ENCODE measurements at places on chromosomes 6 and 20.

- DNase-seq: no peak
These were observed at the start of gene VIP for GRCh38 chr6:152750694-152751093. TSS of gene VIP (plus strand) at chr6:152750797. CDS start at chr6:152752178, 1,381 bp downstream.

- DNase-seq: no peak
These were observed 85.5 kb downstream of the RNGTT start for GRCh38 chr6:88877893-88878292.

DNA sequence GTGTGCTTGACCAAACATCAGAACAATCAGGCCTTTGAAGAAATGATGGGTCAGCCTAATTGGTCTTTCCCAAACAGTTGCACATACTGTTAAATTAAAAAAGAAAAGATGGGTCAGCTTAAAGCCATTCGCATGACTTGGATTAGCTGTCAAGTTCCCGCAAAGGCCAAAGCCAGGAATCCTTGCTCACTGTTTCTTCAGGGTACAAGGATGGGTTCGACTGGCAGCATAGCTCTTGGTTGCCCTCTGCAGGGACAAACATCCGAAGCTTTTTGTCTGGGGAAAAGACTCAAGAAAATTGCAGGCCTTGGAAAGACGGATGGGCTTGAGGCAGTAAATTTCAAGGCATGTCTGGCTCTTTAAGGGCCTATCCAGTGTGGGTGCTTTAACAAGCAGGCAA, 168.0 kb downstream of the HDGFL1 start:
- peak; percentile 46 for DNase-seq

- no peak for DNase-seq
These were observed 32.5 kb upstream of the PIM1 start for GRCh38 chr6:37137201-37138090.

GRCh38 chr20:9916761-9917160, 77.9 kb upstream of the PAK5 start:
- no peak for DNase-seq

GRCh38 chr6:80605165-80605989, 498.9 kb downstream of the BCKDHB start:
- DNase-seq: no peak

DNA sequence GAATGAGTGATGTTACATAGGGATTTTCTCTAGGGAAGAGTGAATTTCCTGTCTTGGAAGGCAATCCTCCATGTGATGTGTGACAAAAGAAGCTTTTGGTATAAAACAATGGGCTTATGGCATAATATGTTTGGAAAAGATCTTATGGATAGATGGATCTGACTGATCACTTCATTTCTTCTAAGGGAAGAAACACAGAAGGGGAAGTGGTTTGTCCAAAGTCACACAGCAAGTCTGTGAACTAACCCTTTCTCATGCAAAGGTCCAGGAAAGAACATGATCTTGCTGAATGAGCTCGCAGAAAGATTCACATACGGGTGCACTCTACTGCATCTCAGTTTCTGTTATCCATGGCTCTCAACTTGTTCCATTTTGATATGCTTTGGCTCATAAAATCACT, 575.9 kb upstream of the JAG1 start:
- DNase-seq: no peak

DNA sequence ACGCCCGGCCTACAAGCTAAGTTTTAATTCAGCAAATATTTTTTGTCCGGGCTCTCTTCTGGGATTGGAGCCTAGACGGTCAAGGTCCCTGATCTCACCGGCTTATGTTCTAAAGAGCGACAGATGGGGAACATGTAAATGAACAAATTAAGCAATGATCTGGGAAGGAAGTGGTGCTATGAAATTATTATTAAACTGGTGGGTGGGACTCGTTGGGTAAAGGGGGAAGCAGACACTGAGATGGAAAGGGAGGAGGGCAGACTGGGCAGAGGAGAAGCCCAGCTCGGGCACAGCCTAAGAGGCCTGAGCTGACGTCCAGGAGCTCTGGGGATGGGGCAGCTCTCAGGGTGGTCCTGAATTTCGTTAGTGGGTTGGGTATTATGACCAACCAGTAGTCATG, 81.8 kb upstream of the AGPAT4 start:
- no peak for DNase-seq

DNA sequence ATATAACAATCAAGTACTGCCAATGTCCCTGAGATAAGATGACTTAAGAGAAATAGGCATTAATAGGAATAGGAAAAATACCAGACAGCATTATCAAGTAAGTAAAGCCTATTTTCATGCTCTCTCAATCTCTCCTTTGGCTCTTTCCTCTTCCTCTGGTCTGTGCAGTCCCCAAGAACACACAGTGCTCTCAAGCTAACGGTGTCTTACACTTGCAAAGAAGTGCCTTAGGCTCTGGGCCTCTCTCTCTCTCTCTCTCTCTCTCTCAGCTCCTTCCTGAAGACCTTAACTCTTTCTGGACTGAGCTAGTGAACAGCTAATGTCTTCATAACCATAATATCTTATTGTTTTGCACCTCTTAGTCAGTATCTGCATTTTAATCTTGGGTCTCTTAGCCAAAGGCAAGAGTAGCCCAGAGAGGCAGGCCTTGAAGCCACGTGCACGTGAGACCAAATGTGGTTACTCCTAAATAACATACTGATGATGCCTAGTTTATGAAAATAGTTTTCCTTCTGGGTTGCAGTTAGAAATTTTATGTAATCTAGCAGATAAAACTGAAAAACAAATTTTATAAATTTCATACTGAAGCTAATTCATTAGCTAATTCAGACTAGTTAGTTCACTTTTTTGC, 70.8 kb downstream of the TPD52L1 start:
- no peak for DNase-seq

- DNase-seq: no peak
These were observed 16.6 kb downstream of the NPEPL1 start for GRCh38 chr20:58709013-58709702.

GRCh38 chr6:2116496-2116895, 128.9 kb downstream of the GMDS start:
- DNase-seq: no peak

GRCh38 chr20:62844182-62844581, 17.4 kb downstream of the TCFL5 start:
- no peak for DNase-seq

GRCh38 chr6:155366325-155366724, 52.0 kb upstream of the TFB1M start:
- no peak for DNase-seq

DNA sequence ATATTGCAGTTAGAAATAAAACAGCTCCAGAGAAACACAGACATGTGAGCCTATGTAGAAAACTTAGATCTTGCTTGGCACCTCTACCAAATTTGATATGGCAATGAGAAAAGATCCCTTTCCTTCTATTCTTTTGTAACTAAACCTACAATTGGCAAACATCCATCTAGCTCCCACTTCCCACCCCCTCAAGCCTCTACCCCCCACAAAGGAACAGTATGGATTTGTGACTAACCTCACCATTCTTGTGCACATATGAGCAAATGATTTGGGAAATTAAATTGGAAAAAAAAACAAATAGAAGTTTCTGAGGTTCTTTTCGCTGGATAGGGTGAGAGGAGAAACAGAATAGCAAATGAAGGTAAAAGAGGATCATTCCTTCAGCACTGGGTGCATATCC, 85.8 kb upstream of the TIAM2 start:
- DNase-seq: no peak

DNA sequence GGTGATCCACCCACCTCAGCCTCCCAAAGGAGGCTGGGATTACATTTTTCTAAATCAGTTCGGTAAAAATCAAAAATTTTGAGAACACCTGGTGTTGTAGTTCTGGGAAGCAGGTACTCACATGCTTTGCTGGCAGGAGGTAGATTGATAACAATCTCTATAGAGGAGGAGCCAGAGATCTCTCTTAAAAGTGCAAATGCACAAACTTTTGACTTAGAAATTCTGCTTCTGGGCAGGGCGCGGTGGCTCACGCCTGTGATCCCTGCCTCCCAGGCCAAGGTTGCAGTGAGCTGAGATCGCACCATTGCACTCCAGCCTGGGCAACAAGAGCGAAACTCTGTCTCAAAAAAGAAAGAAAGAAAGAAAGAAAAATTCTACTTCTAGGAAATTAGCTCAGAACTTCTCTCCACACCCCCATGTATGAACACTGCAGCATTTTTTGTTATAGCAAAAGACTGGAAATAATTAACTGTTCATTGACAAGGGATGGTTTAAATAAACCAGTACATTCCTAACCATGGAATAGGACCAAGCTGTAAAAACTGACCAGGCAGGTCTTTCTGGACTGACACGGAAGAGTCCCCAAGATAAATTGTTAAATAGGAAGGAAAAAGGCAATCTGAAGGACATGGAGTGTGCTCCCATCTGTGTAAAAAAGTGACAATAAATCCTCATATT, 14.4 kb upstream of the TRIB3 start:
- DNase-seq: no peak

GRCh38 chr6:22239261-22239921, 57.4 kb downstream of the PRL start:
- DNase-seq: no peak

DNA sequence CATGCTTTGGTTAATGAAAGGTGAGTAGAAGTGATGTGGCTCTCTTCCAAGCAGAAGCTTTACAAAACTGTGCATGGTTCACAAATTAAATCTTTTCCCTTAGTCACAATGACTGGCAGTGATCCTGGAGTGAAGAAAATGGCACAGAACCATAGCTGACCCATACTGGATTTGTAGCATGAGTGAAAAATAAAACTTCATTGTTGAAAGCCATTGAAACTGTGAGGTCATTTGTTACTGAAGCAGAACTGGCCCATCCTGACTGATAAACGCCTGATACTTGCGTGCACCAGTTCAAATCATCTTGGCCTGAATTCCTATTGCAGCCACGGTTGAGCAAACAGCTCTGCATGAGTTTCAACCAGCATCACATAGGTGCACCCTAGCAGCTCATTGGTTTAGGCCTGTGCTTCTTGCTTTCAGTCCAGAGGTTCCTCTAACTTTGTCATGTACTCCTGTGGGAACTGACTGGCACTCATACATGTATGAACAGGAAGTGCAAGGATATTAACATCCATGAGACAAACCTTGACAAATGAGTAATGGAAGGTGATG, 40.5 kb downstream of the SAMD5 start:
- DNase-seq: no peak

GRCh38 chr6:118649918-118650581, 1.3 kb downstream of the CEP85L start:
- DNase-seq: peak; percentile 37

DNA sequence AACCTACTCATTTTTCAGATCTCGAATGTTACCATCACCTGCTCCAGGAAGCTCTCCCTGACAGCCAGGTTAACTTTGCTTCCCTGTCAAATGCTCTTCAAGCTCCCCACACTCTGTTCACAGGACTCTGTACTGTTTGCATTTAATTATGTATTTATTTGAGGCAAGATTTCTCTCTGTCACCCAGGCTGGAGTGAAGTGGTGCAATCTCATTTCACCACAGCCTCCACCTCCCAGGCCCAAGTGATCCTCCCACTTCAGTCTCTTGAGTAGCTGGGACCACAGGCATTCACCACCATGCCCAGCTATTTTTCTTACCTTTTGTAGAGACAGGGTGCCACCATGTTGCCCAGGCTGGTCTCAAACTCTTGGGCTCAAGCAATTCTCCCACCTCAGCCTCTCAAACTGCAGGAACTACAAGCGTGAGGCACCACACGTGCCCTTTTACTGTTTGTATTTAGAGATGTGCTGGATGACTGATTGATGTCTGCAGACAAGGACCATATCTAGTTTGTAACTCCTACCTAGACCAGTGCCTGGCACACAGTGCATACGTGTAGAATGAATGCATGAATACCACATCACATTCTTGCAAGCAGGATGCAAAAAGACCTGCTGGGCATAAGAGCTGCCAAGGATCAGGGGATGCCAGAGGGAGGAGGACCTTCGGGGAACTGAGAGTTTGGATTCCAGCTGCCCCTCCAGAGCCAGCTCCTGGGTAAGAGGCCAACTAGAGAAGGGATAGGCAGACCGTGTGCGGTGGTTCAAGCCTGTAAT, 15.6 kb upstream of the CBFA2T2 start:
- DNase-seq: no peak

GRCh38 chr6:78831492-78831891, 35.9 kb upstream of the IRAK1BP1 start:
- no peak for DNase-seq

- no peak for DNase-seq
These were observed 199.3 kb upstream of the SHLD1 start for GRCh38 chr20:5550733-5551529.

- DNase-seq: no peak
These were observed 85.5 kb upstream of the ZNF217 start for GRCh38 chr20:53678990-53679596.

- no peak for DNase-seq
These were observed 1.3 kb upstream of the DNAH8 start for GRCh38 chr6:38713812-38714211.

GRCh38 chr6:72348926-72349325, 272.9 kb upstream of the KCNQ5 start:
- no peak for DNase-seq

All from hippocampal formation (tissue), 2 donors.